Esophagus muscularis mucosa (tissue), 4 donors: ENCODE measurements at places on chromosomes 13 and 19. TPM values are rescaled to one million over a fixed set of nuclear protein-coding genes. Genes with fewer than 3 reads are reported as not detected.

GRCh38 chr19:19460761-19461265 is 54.5 kb downstream of the TSSK6 start:
- DNase-seq = peak; percentile 93

DNA sequence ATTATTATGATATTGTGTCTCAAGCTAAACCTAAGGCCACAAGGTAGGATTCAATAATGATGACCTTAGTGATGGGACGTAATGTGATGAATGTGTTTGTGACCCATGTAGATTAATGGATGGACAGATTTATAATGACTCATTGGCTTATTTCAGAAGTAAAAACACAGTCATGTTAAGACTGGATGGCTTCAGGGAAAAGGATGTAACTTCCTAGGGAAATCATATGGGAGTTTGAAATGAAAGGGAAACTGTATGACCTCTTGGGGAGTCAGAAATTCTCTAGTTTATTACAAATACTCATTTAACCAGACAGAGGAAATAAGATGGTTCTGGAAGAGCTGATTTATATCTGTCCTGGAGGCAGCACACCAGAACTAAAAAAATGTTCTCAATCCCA is 2.9 kb downstream of the EDNRB start:
- DNase-seq = no peak

The RUBCNL gene
- total RNA-seq = 1.6 TPM

- DNase-seq = no peak
Observed at GRCh38 chr13:99270518-99270917, 12.3 kb upstream of the GPR18 start.

The CCDC61 gene
- 5.3 TPM for total RNA-seq

GRCh38 chr19:34485831-34486230 is 4.3 kb downstream of the WTIP start:
- no peak for DNase-seq

DNA sequence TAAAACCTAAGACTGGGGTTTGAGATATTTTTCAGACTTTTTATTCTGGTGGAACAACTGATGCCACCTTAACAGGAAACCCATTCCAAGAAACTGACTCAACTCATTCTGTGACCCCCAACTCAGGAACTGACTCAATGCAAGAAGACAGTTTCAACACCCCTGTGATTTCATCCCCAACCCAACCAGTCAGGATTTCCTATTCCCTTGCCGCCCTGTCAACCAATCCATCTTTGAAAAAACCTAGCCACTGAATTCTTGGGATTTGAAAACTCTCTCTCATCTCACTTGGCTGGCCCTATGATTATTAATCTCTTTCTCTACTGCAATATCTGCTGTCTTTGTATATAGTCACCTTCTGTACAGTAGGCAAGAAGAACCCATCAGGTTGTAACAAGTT is 1211.9 kb upstream of the ATXN8OS start:
- DNase-seq = no peak

DNA sequence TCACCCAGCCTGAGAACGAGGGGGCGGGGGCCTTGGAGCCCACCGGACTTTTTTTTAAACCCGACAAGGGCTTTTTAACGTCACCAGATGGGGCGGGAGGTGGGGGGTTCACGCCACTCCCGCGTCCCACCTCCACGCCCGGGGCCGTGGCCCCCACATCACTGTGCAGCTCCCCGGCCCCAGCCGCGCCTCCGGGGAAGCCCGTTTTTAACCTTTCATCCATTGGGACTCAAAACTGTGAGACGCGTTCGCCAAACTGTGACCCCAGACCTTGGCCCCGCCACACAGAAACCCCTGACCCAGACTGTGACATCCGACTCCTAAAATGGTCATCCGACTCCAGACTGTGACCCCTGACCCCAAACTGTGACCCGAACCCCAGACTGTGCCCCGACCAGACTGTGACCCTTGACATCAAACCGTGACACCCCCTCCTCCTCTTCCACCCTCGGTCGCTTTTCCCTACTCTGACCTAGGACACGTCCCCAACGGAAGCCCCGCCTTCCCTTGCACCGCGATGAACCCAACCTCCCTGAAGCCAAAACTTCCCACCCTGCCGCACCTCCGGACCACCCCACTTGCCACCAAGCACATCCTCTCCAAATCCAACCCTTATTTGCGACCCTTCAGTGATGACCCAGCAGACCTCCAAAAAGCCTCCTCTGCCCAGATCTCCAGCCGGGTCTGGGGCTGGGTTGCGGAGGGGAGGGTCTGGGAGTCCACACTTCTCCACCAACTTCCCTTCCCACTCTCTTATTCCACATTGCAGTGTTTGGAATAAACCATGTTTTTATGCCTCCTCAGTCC is 1.5 kb upstream of the GRWD1 start:
- no peak for DNase-seq

The KISS1R gene
- not detected for total RNA-seq

DNA sequence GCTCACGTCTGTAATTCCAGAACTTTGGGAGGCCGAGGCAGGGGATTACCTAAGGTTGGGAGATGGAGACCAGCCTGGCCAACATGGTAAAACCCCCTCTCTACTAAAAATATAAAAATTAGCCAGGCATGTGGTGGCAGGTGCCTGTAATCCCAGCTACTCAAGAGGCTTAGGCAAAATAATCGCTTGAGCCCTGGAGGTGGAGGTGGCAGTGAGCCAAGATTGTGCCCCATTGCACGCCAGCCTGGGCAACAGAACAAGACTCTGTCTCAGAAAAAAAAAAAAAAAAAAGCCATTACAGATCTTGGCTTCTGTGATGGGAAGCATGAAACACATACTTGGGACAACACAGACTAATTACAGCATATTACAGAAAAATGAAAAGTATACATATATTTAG is 1404.5 kb upstream of the SPRY2 start:
- DNase-seq = no peak

- no peak for DNase-seq
Observed at GRCh38 chr19:10643172-10643967, 10.8 kb upstream of the ILF3 start.
